ENCODE measurements at places on chromosomes 11 and 22.
A peak's percentile ranks its signal among the peaks of the same experiment; 100 is the strongest.

GRCh38 chr22:17114898-17115235 is 6.3 kb downstream of the TMEM121B start:
- no peak for DNase-seq

DNA sequence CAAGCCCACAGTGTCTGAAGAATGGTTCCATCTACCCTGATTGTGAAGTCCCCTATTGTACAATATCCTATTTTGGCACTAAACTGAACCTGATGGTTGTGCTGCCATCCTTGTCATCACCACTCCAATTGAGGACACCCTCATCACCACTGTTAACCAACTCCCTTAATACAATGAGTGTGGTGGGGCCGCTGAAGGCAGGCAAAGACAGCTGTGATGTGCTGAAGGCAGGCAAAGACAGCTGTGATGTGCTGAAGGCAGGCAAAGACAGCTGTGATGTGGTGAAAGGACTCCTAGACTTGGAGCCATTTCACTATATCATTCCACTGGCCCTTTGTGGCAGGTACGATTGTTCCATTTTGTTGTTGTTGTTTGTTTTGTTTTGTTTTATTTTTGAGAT is 481.6 kb downstream of the SOX6 start:
- no peak for DNase-seq

DNA sequence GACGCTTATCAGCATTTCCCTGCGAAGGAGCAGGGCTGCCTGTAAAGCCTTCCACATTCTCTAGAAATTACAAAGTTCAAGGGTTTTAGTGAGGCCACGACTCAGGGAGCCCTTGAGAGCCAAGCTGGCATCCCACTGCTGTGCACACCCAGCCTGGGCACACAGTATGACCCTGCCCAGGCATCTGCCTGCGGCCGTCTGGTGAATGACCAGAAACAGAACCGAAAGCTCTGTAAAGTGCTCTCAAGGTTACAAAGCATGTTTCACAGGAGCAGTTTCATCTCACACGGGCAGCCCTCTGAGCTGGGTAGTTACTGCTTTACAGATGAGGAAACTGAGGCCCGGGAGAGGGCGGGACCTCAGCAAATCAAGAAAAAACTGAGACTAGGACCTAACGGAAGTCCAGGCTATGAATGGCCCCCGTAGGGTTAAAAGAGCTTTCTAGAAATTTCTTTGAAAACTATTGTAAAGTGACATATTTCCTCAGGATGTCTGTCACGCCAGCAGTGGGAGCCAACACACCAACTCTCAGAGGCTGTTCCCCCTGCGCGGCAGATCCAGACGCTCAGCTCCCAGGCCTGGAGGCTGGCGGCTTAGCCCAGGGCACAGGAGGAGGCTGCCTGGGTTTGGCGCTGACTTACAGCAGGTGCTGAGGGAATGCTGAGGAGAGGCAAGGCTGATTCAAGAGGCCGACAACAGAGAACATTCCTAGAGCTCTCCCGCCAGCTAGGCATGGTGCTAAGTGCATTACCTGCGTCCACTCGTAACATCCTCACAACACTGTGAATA is 7.7 kb upstream of the TCF20 start:
- DNase-seq, result no peak

DNA sequence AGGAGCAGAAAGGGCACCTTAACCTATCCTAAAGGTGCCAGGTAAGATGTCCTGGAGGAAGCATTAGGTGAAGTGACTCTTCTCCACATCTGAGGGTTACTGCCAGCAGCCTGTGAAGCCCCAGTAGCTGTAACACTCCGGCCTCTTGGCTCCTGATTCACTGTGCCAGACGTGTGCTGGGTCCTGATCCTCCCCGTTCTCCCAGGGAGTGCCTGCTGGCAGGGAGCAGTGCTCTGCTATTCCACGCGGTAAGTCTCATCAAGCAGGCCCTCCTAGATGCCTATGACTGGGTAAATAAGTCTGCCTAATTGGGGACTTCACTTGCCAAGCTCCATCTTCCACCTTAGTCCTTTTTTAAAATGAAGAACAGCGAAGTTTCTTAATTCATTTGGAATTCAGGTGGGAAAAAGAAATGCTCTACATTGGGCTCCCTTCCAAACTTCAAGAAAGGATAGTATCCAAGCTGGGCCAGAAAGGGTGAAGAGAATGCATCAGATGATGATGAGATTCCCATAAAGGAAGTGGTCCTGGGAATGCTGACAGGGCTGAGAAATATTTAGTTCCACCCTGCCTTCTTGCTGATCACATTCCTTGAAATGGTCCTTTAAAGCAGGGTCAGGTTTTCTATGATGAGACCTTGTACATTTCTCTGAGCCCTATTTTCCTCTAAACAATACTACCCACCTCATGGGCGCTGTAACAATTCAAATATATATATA is 188.0 kb downstream of the MAML2 start:
- no peak for DNase-seq

DNA sequence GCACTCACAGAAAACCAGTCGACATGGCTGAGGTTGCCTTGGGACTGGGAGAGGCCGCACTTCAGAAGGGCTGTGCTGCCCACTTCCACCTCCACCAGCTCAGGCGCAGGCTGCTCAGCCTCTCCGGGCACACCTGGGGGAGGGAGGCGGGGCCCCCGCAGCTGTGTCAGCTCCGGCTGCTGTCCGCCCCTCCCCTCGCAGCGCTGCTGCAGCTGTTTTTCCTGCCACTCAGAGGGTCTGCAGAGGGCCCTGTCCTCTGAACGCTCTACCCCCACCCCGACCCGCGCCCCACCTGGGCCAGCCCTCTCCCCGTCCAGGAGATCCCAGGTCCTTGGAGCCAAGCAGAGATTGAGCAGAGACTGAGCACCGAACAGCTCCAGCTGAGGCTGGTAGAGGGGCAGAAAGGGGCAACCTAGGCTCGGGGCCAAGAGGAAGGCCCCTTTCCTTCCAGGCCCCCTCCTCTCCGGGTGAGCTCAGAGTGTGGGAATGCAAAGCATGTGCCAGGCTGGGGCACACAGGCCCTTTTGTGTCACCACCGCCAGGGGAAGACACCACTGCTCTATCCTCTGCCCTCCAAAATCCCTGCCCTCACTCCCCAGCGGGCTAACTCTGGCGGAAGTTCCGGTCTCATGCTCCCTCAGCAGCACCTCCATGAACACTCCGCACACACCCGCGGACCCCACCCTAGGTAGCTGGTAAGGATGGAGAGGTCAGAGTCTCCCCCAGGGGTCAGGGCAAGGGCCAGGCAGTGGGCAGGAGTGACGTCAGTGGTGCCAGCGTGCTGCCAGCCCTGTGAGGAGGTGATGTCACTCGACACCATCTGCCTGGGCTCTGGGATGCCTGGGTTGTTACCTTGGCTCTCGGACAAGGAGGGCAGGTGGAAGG is 1.6 kb downstream of the MCAM start:
- DNase-seq, result no peak

DNA sequence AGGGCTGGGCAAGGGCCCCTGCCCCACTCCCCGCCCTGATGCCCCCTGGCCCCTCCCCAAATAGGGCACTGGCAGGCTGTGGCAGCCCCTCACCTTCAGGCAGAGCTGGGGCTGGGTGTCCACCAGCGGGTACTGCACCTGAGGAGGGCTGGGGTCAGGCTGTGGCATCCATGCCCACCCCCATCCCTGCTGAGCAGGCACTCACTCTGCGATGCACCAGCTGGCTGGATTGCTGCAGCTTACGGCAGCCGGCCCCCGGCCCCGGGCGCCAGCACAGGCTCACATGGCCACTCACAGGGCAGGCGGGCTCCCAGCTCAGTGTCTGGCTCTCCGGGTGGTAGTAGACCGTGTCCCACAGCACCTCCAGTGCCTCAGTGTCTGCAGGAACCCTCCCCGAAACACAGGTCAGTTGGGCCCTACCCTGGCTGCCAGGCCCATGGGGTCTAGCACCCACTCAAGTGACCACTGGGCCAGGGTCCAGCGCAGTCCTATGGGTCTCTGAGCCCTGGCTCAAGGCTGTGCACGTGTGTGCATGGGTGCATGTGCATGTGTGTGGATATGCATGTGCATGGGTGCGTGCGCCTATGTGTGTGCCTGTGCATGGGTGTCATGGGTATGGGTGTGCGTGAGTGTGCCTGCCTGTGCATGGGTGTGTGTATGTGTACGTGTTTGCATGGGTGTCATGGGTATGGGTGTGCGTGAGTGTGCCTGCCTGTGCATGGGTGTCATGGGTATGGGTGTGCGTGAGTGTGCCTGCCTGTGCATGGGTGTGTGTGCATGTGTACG is 14.4 kb downstream of the IL17REL start:
- DNase-seq, result no peak

GRCh38 chr11:30983776-30984441 is 385.6 kb downstream of the DCDC1 start:
- DNase-seq, result no peak

GRCh38 chr22:40690370-40690769 is 11.1 kb downstream of the MCHR1 start:
- no peak for DNase-seq

- no peak for DNase-seq
Observed at GRCh38 chr11:20623252-20623651, 23.8 kb downstream of the SLC6A5 start.

- DNase-seq, result peak; percentile 33
Observed at GRCh38 chr11:15113381-15113780, 1.3 kb upstream of the INSC start.

- no peak for DNase-seq
Observed at GRCh38 chr22:27809226-27809603, 7.7 kb upstream of the MN1 start.

GRCh38 chr22:38824585-38824984 is 19.2 kb downstream of the NPTXR start:
- peak; percentile 63 for DNase-seq

DNA sequence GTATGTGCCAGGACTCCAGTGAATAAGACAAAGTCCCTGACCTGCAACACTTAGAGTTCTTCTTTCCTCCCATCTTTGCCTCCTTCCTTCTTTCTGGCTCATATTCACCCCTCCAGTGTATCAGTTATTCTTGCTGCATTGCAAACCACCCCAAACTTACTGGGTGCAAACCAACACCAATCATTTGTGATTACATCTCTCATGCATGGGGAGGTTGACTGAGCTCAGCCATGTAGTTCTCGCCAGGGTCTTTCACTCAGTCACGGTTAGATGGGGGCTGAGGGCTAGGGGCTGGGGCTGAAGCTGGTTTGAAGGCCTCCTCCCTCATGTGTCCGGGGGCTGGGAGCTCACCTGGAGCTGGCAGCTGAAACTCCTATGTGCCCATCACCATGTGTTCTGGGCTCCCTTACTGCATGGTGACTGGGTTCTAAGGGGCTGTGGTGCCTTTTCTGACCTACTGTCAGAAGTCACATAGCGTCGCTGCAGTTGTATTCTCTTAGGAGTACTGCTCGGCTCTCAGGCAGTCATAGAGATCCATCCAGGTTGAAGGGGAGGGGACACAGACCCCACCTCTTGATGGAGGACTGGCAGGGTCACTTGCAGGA is 35.0 kb upstream of the CACNG2 start:
- DNase-seq, result no peak
